ENCODE measurements at places on chromosomes 12 and 14.

DNA sequence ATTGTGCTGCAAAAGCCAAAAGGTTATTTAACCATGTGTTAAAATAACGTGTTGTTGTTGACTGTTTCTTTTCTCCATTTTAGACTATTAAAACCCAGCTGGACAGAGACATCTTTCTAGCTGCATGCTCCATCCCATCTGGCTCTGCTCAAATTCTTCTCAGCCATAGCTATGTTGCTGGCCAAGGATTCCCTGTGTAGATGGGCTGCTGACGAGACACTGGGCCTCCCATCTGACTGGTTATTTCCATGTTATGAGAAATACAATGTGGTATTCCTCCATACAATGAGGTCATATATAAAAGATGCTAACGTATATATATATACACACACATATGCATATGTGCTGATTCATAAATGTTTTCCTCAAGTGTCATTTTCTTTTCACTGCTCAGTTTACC lies 30.1 kb downstream of the MED13L start:
- no peak for DNase-seq

DNA sequence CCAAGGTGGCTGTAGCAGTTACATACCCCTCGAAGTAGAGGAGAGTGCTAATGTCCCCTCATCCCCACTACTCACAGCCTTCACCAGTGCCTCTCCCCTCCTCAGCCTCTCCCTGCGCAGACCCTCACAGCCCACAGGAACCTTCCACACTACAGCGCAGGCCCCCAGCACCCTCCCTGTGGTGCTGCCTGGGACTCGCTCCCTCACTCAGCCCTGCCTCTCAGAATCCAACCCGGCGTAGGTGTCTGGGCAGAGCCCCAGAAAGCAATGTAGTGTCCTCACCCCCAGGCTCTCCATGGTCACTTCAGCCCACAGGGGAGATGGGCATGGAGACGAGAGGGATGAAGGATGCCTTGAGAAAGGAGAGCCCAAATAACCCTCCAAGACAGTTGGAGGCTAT lies 10.9 kb upstream of the ZNF740 start:
- DNase-seq = no peak

DNA sequence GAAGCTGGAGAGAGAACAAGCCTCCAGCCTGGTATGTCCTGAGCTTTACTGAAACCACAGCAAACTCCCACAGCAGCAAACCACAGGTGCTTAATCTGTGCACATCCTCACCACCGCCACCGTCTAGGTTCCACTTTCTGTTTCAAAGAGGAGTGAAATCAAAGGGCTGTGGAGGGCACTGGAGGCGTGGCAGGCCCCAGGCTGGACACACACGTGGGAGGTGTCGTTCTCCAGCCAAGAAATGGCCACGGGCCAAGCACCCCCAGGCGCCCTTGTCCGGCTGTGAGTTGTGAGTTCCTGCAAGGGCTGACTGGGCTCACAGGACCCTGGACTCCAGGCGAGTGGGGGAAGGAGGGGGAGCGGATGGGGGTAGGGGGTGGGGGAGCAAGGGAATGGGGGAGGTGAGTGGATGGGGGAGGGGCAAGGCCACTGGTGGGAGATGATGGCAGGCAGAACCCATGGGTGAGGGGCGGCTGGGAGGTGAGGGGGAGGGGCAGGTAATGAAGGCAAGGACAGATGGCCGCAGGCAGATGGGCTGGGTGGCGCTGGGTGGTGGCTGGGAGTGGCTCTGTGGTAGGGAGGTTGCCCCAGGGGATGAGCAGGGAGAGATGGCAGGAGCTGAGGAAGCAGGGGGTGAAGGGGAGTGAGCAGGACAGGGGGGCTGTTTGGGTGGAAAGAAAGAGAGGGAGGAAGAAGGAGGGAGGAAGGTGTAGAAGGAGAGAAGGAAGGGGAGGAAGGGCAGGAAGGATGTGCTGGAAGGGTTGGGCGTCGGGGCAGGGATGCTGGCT lies 86.7 kb downstream of the NCOR2 start:
- no peak for DNase-seq

- no peak for DNase-seq
Observed at GRCh38 chr12:90990611-90991010, 14.2 kb downstream of the EPYC start.

GRCh38 chr12:10716277-10716676 lies 6.8 kb downstream of the YBX3 start:
- no peak for DNase-seq

- no peak for DNase-seq
Observed at GRCh38 chr12:125071456-125071855, 6.2 kb downstream of the AACS start.

DNA sequence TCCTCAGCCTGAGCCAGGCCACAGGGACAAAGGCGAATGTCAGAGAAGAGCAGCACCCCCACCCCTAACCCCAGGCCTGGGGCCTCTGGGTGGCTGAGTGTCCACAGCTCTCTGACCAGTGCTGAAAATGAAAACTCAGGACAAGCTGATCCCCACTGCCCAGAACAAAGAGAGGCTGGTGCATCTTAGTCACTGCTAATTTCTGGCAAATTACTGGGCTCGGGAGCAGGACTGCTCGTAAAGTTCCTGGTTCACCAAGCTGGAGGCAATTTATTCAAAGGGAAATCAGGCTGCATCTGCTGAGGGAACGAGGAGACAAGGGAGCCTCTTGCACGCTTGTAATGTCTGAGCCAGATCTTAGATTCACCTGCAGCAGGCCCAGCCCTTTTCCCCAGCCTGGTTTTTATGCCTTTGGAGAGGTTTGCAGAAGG lies 43.2 kb downstream of the CALM1 start:
- DNase-seq = peak; percentile 62

- DNase-seq = no peak
Observed at GRCh38 chr14:34065690-34066391, 115.0 kb upstream of the EGLN3 start.

GRCh38 chr14:80627745-80628144 lies 313.8 kb downstream of the CEP128 start:
- DNase-seq = no peak
